ENCODE measurements at places on chromosomes 7 and 10.

DNA sequence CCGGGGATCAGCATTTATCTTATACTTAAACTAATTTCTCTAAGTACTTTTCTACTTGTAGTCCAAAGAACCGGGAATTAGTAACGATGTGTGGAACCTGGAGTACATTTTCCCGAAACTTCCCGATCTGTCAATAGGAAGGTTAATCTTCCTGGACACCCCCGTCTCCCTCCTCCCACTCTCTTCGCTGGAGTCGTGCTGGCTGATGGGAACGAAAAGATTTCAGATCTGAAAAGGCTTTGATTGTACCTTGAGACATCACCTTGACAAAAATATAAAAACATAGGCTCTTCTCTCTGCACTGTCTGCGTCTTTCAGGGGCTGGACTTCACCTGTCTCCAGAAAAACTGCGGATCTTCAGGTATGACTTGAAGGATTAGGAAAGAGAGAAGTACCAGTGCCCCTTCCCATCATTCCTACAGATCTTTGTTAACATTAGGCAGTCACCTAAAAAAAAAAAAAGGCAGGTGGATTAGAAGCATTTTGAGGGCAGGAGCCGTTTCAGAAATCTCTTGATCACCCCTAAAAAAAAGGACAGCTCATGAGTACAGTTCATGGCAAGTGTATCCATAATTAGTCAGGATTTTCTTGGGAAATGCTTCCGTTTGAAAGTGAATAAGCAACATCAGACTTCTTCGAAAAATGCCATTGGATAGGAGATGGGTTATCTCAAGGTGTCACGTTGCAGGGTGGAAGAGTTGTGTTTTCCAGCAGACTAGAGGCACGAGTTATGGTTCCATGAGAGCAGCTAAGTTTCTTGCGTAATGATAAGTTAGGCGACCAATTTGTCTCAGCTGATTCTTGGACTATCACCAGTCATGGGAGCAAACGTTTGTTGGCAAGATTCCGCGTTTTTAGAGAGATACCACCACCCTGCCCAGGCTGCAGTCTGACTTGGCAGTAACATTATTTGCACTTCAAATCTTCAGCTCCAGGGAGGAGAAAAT is 7.8 kb upstream of the BAMBI start:
- no peak for DNase-seq

DNA sequence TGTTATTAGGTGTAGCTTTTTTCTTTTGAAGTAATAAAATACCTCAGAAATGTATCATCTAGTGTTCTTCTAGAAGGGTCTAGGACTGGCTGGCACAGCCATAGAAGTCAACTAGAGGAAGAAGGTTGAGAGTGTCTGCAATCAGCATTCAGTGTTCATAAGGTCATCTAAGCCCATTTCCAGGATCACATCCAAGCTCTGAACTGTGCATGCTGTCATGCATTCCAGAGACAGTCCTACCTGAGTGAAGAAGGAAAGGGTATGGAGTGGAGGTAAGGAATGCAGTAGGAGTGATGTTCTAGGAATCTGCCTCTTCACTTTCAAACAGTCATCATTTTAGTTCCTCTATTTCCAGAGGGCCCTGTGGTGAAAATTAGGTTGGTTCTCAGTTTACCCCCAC is 789.7 kb downstream of the GATA3 start:
- no peak for DNase-seq

- DNase-seq = no peak
Observed at GRCh38 chr10:28429045-28429444, 103.9 kb upstream of the WAC start.

DNA sequence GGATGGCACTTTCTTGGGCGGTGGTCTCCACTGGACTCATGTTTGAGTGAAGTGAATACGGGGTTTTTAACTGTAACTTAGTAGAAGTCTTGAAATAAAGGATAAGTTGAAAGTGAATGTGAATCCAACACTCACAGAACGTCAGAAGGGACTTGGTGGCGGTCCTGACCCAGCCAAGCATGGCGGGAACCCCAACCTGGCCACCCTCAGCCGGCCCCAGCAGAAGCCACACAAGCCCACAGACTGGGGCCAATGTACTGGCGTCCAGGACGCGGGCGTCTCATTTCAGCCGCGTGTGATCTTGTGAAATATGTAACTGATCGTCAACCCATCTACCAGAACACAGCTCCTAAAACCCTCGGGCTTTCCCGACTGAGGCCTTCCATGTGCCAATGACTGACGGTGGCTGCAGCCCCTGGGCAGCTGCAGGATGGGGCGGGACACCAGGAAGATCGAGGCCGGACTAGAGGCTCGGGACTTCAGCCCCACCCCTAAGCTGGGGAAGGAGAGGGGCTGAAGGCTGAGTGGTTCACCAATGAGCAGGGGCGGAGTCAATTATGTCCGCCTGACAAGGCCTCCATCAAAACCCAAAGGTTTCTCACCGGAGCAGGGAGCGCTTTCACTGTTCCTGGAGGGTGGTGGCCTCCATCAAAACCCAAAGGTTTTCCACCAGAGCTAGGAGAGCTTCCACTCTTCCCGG is 161.5 kb downstream of the MAD1L1 start:
- DNase-seq = no peak

- DNase-seq = no peak
Observed at GRCh38 chr10:106757521-106757920, 407.0 kb downstream of the SORCS1 start.

- no peak for DNase-seq
Observed at GRCh38 chr7:74084722-74085578, 1.3 kb downstream of the LIMK1 start.

DNA sequence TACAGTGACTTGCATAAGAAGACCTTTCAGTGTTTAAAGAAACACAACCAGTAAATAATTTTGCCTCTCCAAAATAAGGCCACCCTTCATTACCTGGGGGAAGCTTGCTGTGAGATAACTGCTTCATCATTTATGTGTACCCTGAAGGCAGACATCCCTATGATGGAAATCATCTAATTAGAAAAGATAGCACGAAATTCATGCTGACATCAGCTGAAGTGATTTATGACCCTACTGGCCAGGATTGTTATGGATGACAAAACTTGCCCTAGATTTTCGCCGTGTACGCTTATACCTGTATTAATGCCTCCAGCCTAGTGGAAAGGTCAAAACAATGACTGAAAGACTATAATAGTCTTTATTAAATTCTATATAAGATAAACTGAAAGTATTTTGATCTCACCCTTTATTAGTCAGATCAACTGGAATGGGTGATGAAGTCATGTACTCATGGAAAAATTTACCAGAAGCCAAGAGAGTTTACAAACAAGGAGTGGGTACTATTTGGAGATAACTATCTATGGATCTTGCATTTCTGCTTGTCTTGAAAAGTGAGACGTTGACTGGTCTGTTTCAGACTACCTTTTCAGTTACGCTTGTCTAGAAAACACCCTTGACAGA is 114.2 kb downstream of the PPP1R3A start:
- DNase-seq = no peak

- DNase-seq = no peak
Observed at GRCh38 chr10:120824881-120825309, 26.3 kb upstream of the WDR11 start.

GRCh38 chr10:10209167-10209566 is 808.5 kb upstream of the CELF2 start:
- DNase-seq = no peak

- no peak for DNase-seq
Observed at GRCh38 chr10:71769279-71769823, 4.0 kb downstream of the VSIR start.

- no peak for DNase-seq
Observed at GRCh38 chr7:25985196-25985595, 166.8 kb upstream of the NFE2L3 start.

- no peak for DNase-seq
Observed at GRCh38 chr7:148615085-148615730, 24.6 kb downstream of the C7orf33 start.

DNA sequence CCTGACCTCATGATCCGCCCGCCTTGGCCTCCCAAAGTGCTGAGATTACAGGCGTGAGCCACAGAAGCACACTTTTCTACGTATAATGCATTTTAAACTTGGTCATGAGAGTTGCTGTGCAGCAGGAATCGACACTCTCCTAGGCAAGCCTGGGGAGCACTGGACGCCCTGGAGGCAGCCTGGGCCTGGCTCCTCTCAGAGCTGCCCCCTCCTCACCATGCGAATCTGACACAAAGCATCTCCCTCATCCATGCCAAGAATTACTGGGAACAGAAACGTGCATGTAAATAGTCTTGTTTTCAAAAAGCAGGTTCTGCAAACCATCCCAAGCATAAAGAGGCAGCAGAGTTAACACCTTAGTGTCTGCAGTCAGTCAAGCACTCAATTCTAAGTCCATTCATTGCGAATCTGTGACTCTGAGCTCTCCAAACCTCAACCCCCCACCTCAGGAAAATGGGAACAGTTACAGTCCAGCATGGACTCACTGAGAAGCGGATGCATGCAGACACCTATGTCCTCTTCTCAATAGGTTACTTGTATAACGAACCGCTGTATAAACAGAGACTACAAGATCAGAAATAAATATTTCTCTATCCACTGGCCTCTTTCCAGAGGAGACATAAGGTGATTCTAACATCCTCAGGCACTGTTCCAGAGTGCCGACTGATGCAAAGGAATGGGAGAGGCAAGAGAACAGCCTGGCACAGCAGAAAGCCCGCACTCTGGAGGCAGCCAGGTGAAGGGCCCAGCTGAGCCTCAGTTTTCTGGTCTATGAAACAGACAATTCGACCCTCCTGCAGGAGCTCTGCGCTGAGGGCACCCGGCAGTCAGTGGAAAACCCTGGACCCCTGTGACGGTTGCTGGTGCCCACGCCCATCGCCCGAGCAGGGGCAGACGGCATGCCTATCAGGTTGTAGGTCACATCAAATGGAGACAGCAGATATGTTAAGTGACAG is 68.9 kb downstream of the MAD1L1 start:
- no peak for DNase-seq

DNA sequence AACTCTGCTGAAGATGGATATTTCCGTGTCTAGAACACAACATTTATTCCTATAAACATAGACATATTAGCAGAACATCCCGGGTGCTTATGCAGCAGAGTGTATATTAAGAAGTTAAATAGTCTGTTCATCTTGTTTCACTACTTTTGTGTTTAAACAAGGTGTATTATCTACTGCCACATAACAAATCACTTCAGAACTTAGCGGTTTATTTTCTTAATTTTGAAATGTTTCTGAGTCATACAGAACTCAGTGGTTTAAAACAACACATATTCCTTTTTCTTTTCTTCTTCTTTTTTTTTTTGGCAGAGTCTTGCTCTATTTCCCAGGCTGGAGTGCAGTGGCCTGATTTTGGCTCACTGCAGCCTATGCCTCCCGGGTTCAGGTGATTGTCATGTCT is 25.8 kb downstream of the DENND10 start:
- DNase-seq = no peak

DNA sequence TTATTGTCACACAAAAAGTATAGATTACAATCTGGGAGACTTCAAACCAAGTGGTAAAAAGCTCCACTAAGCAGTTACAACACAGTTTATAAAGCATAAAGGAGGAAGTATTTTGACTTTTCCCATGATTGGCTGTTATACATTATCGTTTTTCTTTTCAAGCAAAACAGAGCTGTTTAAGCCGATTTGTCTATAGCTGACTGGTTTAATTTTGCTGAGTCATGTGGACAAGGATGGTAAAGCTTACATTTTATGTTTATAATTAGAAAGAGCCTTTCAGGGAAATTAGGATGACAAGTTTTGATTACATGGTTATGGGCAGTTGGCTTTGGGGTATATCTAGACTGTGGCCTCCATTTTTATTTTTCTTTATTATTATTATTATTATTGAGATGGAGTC is 152.5 kb upstream of the STK17A start:
- no peak for DNase-seq

GRCh38 chr7:8146788-8147413 is 115.1 kb downstream of the ICA1 start:
- DNase-seq = no peak

DNA sequence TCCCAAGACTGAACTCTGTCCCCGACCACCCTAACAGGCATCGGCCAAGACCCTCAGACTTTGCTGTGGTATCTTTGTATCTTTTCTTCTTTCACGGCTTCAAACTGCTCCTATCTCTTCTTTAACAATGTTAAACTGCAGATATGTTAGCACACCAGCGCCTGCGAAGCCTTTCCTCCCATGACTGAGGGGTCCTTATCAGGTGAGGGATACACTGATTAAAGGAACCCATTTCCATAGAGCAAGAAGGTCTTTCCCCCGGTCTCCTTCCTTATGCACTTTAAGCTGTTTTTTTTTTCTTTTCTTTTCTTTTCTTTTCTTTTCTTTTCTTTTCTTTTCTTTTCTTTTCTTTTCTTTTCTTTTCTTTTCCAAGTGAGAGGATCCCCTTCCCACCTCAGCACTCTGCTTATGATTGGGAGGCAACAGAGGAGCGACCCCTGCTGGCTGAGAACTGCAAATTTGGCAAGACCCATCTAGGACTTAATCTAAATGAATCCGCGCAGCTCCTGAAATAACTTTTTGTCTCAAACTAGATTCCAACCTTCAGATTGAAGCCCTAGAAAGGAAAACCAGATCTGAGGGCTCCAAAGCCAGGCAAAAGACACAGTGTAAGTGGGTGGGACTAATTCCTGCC is 109.9 kb downstream of the ITGB8 start:
- DNase-seq = no peak

- no peak for DNase-seq
Observed at GRCh38 chr7:138564365-138564764, 104.3 kb downstream of the TRIM24 start.

DNA sequence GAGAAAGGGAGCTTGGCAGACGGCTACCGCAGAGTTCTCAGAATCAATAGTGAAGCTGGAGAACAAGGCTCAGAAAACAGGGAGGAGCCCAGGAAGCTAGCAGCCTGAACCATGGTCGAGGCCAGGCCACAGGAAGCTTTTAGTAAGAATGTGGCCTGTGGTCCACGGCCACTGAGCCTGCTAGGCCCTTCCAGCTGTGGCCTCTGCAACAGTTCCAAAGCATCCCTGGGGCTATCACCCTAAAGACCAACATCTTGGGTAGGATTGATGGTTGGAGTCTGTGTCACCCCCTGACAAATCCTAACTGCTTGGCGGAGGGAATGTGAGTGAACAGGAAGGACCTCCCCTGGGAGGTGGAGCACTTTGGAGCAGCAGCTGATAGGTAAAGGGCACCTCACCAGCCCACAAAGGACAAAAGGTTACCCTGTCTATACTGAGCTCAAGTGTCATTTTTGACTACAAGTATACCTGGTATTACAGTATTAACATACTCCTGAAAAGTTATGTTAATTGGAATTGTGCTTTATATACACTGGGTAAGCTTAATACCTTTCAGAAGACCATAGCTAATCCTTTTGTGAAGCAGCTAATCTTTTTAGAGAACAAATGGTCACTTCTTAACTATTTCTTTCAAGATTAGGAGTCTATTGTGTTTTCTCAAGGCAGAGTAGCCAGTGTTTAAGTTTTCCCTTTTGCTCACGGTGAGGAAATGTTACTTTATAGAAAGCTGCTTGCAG is 18.7 kb downstream of the PTPRE start:
- no peak for DNase-seq

- DNase-seq = no peak
Observed at GRCh38 chr7:84049071-84049836, 145.3 kb downstream of the SEMA3A start.

- DNase-seq = no peak
Observed at GRCh38 chr10:11510281-11510680, 101.2 kb downstream of the USP6NL start.

Data from AG09309 (cell line).